ENCODE measurements at places on chromosomes 13 and 19.
A peak's percentile ranks its signal among the peaks of the same experiment; 100 is the strongest.

DNA sequence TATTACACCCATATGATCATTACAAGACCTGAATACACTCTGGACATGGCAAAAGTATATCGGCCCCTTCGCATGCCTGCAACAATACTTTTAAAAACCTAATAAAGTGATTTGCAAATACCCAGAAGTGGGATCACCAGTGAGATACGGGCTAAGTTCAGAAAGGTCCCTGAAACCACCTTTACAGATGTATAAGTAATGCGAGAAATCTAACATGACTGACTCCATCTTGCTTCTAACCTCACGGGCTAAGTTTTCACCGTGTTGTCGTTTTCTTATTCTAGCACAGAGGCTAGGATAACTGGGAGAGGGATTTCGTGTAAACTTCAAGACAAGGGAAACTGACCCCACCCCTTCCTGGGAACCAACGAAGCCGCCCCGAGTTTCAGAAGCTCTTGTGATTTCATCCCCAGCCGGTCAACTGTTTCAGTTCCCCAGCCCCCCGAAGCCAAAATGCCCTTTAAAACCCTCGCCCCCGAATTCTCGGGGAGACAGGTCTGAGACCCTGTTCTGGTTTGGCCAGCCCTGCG, 703 bp downstream of the NEK3 start:
- peak; percentile 59 for DNase-seq

GRCh38 chr13:50382511-50382910, 367.3 kb downstream of the KCNRG start:
- no peak for DNase-seq

DNA sequence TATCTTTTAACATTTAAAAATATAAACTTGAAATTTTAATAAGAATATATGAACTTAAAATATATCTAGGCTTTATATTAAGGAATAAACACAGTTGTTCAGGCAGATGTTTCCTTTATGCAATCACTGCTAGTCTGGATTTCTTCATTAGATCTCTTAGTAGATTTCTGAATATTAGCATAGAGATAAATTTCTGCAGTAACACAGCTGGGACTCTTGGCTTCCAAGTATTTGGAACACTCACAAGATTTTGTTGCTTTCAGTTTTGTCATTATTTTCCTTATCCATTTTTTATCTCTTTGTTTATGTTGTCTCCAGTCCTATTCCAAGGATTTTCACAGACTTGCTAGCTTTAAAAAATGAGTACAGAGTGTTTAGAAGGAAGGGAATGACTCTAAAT, 857.1 kb downstream of the GPC5 start:
- DNase-seq, result peak; percentile 3

GRCh38 chr13:35945368-35945767, 185.8 kb downstream of the DCLK1 start:
- no peak for DNase-seq

- no peak for DNase-seq
Observed at GRCh38 chr13:82976499-82976898, 905.8 kb downstream of the SLITRK1 start.

GRCh38 chr19:18049385-18049784, 37.3 kb downstream of the IL12RB1 start:
- DNase-seq, result peak; percentile 49

- no peak for DNase-seq
Observed at GRCh38 chr19:51124729-51125128, at the start of gene SIGLEC9. Gene SIGLEC9, plus strand, starts transcription at chr19:51124906. Its CDS starts 69 bp downstream, at chr19:51124975.

DNA sequence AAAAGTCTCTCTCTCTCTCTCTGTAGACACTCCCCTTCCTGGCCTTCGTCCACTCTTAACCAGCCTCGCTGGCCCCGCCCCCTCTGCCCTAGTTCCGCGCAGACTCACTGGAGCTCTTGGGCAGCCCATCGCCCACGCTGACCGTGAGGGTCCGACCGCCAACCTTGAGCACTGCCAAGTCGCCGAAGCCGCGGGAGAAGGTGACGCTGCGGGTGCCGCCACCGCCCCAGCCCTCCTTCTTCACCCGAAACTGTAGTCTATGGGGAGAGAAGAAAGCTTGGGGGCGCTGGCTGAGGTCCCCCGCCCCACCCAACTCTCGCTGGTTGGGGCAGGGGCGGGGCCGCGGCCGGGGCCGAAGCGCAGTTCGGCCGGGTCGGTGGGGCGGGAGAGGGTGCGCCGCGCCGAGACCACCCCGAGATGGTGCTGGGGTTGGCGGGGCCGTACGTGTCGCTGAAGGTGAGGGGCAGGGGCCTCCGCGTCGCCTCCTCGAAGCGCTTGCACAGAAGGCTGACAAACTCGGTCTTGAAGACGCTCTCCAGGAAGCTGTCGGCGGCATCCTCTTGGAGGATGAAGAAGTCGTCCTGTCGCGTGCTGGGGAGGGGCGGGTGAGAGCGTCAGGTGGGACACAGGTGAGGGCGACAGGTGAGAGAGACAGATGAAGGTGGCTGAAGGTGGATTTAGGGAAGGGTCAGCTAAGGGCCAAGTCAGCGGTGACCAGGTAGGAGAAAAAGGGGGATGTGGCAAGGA, 12.6 kb upstream of the ZNF414 start:
- DNase-seq, result peak; percentile 91

- peak; percentile 29 for DNase-seq
Observed at GRCh38 chr19:45568732-45569131, 15.9 kb downstream of the OPA3 start.

- peak; percentile 32 for DNase-seq
Observed at GRCh38 chr13:75181906-75182305, 300.1 kb downstream of the TBC1D4 start.

DNA sequence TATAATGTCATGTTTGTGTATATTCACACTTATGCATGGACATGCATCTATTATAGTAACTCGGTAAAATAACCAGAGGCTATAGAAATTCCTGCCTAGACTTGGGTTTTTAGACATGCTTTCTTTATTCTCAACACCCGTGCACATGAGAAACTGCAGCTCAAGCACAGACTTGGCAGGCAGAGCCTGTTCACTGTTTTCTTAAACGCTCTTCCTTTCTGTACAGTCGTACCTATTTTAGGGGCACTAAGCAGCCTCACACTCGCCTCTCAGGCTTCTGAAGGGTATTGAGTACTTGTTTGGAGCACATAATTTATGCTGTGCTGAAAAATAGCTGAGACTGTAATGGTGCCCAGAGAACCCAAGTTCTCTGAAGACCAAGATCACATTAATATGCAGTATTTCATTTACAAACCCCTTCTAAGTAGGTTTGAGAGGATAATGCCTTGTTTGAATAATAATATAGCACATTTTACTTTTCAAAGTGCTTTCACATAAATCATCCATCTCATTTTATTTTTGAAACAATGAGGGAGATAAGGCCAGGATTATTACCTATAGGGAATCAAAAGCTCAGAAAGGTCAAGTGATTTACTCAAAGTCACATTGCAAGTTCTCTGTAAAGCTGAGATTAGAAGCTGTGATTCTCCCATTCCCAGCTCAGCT, 429.9 kb downstream of the SPRY2 start:
- no peak for DNase-seq

DNA sequence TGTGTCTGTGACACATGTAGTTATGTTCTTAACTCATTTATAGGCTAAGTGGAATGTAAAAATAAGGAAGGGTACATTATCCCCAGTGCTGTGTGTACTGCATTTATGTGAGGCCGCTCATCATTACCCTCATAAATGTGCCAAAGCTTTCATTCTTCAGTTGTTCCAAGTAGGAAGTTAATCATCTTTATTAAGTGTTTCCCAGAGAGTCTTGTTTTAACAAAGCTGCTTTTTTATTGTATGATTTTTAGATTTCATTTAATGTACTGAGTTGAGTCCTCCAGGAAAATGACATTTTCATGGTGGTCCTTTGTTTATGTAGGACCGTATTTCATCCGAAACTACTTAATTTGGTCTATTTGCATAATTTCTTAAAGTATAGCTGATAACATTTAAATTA, 379.8 kb downstream of the DLEU7 start:
- DNase-seq, result peak; percentile 70

DNA sequence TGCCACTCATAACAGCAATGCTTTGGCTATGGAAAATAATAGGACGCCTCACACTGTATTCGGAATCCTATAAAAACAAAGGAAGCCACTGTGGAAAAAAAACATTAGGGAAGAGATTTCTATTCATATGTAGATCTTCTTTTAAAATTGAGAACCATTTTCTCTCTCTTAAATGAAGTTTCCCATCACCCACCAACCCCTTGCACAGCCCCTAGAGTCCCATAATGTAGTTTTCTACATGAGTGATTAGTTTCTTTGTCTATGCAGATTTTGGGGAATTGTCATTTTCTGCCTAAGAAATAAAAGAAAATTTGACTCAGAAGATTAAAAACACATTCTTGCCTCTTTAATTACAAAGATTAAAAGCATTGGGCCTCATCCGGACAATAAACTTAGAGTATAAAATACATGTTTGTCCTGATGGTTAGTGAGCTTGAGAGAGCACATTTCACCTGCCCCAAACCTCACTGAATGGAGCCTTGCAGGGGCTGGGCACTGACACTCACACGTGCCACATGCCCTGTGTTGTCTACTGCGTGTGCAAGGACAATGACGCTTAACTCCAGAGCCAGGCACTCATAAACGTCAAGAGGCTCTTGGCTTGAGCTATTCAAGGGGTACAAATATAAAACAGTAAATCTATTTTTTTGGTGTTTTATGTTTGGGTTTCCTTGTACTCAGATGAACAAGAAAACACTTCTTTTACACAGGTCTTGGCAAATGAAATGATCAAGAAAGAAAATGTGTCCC, 40.0 kb upstream of the KL start:
- no peak for DNase-seq

- peak; percentile 95 for DNase-seq
Observed at GRCh38 chr13:44815623-44816022, 173.6 kb downstream of the NUFIP1 start.

DNA sequence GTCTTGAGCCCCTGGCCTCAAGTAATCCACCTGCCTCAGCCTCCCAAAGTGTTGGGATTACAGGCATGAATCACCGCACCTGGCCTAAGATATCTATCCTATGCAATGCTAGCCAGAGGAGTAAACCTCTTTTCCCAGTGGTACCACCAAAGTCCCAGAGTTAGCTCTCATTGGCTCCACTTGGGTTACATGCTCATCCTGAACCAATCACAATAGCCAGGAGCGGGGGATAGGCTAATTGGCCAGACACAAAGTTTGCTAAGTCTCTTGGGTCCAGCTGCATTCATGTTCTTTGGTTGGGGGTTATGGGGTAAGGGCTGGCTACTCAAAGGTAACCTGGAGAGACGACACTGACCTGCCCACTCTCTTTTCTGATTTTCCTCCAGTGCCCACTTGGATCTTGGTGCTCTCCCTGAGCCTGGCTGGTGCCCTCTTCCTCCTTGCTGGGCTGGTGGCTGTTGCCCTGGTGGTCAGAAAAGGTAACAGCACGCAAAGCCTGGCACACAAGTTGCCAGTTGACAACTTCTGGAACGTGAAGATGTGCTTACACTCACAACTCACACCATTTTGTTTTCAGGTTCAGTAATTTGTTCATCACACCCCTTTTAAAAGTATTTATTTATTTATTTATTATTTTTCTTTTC, 7.8 kb downstream of the C19orf38 start:
- DNase-seq, result no peak

GRCh38 chr13:30618930-30619279, 1.2 kb downstream of the USPL1 start:
- no peak for DNase-seq

DNA sequence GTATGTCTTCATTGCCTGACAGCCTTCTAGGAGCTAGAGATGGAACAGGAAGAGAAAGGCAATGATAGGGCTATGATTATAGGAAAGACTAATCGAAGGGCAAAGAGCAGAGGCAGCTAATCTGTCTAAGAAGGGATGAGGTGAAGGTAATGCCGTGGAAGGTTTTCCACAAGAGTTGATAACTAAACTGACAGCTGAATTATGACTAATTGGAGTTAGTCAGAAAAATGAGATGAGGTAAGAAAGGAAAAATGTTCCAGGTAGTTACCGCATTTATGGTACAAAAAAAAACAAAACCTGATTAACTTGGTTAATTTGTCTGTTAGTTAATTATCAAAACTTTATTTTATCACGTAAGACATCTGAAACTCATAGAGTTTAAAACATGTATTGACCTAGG, 260.3 kb downstream of the SLITRK6 start:
- no peak for DNase-seq

DNA sequence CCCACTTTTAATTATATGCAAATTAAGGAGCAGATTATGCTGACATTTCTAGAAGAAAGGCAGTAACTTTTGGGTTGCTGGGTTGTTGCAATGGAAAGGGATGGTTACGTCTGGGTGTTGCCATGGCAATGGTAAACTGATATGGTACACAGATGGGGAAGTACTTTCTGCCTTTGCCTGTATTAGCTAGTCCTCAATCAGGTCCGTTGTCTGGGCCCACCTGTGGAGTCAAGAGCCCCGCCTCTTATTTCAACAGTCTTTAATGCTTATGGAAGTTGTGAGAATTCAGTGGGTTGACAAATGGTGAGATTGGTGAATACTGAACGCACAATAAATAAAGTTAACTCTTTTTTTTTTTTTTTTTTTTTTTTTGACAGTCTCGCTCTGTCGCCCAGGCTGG, 30.6 kb upstream of the DPP9 start:
- DNase-seq, result no peak

- DNase-seq, result peak; percentile 68
Observed at GRCh38 chr19:18710996-18711751, 27.7 kb downstream of the CRTC1 start.

- DNase-seq, result peak; percentile 81
Observed at GRCh38 chr13:46369506-46370277, 17.4 kb downstream of the RUBCNL start.

DNA sequence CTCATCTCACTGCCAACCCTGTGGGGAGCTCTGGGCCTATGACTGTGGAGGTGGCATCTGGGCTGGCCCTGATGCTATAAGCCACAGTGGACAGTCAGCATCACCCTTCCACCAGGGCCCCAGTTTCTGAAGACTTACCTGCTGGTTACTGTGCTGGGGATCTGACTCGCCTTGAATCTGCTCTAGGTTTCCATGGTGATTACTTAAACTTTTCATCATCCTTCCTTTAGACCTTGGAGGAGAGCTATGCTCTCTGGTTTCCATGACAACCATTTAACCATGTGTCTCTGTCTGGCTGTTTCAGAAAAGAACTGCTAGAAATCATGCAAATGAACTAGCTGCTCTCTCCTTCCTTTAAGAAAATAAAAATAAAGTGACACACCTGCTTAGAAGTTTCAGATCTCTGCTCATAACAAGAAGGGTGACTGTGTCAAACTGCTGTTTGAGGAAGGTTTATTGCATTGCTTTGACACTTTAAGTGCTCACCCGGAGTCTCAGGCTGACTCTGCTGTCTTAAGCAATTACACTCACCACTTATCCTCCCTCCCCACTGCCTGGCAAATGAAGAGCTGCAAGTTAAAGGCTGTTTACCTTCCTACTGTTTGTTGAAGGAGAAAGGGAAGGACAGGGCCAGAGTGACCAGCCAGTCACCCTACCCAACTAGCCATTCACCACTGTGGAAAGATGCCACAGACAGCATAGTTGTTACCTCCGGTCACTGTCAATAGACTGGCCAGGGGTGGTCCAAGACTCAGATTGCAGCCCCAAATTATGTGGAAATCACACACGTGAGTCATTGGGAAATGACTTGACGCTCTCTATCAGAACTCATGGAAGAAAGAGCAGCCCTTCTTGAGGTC, 87.6 kb downstream of the HSPH1 start:
- peak; percentile 70 for DNase-seq

- no peak for DNase-seq
Observed at GRCh38 chr19:48634036-48634342, 3.2 kb downstream of the DBP start.

- DNase-seq, result no peak
Observed at GRCh38 chr13:72599178-72599743, 128.2 kb downstream of the MZT1 start.

All from fibroblast of villous mesenchyme (primary cell).